Activated T-helper 1 cell treated with Interleukin-2 at 50 U/mL for 16 hours (primary cell): ENCODE measurements at places on chromosomes 3 and 15.

- no peak for DNase-seq
Measured at GRCh38 chr3:134384963-134385362, 10.7 kb upstream of the AMOTL2 start.

- DNase-seq, result no peak
Measured at GRCh38 chr15:43270676-43271306, 4.1 kb upstream of the TGM5 start.

GRCh38 chr15:63040509-63040908, 2.0 kb upstream of the TPM1 start:
- DNase-seq, result no peak

- no peak for DNase-seq
Measured at GRCh38 chr3:114504941-114505628, 211.3 kb downstream of the TIGIT start.

DNA sequence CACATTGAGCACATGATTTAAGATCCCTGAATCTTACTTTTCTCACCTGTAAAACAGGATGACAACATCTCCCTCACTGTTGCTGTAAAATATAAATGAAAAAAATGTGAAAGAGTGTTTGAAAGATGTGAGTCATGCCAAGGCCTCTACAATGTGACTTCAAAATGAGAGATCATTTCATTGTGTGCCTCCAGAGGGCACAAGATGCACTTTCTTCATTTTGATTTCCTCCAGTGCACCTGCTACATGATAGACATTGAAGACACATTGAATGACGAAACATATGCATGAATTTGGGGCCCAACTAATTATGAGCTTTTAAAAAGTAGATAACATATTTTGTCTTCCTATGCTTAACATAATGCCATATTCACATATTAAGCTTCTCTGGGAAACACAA, 170.3 kb downstream of the MOBP start:
- no peak for DNase-seq

GRCh38 chr3:78882251-78882650, 885.5 kb downstream of the ROBO1 start:
- DNase-seq, result no peak

DNA sequence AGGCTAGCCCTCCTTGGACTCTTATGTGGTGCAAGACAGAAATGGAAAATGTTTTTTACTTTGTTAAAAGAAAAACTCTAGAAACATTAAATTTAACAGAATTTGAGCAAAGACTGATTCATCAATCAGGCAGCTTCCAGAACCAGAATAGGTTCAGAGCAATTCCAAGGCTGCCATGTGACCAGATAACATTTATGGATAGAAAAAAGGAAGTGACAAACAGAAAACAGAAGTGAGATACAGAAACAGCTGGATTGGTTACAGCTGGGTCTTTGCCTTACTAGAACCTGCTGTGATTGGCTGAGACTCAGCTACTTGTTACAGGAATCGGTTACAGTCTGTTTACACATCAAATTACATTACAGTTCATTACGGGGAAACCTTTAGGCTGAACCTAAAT, 22.5 kb upstream of the OTOL1 start:
- no peak for DNase-seq

- DNase-seq, result no peak
Measured at GRCh38 chr3:141237701-141238521, 6.3 kb downstream of the PXYLP1 start.

- no peak for DNase-seq
Measured at GRCh38 chr15:70271422-70272088, 173.8 kb upstream of the TLE3 start.

DNA sequence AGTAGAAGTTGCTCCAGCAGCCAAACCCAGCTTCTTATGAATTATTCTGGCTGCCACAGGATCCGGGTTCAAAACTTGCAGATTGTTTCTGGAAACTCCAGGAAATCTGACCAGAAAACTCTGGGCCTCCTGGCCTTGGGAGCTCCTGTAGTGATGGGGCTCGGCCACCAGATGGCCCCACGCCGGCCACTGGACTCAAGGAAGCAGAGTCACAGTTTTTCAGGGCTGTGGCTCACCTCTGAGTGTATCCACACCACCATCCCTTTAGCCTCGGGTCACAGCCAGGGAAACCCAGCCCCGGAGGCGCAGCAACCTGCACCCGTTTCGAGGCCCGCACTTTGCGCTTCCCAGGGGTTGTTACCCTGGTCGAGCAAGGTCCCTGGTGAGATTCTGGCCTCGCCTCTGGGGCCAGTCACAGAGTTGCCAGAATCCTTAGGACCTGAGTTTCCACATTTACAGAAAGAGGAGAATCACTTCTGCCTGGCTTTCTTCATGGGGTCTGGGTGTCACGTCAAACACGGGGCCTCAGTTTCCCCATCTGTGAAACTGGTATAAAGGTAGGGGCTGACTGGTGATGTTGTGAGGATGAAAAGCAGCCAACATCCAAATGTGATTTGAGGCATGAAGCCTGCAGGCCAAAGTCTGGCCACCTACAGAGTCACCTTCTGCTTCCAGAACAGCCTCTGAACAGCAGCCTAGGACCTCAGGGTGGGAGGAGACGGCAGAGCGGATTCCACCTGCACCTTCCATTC, 53.5 kb upstream of the LCTL start:
- no peak for DNase-seq

DNA sequence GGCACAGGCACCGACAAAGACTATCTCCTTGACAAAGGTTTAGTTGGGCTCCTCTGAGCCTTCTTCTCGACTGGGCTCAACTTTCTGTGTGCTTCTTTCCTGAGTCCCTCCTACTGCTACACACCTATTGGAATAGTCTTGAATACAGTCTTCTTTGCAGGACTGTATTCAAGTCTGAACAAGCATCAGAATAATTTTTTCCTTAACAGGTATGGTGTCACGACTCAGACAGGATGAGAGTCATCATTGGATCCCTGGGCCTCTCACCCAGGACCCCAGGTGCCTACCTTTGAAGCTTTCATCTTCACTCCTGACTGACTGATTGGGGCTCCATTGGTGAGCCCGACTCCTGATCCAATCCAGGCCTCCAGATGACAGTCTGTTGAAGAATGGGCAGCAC, 66.3 kb downstream of the CRYGS start:
- no peak for DNase-seq

GRCh38 chr3:30511524-30512251, 94.7 kb upstream of the TGFBR2 start:
- DNase-seq, result no peak

DNA sequence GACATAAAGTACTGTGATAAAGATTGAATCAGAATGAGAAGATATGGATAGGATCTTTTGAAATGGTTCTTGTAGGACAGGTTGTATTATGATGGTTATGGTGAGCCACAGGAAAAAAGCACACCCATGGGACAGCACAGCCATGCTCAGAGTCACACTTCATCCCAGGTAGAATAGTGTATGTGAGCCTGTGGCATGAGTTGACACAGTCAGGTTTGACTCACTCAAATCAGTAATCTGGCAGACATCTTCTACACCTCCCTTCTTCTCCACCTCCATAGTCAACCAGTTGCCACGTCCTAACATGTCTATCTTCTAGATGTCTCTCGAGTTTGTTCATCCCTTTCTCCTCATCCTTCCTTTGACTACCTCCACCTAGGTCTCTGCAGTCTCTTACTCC, 176.0 kb downstream of the RBMS3 start:
- DNase-seq, result no peak

GRCh38 chr15:100710222-100710621, 107.8 kb downstream of the ASB7 start:
- no peak for DNase-seq

- DNase-seq, result no peak
Measured at GRCh38 chr15:87345961-87346360, 910.6 kb downstream of the NTRK3 start.

DNA sequence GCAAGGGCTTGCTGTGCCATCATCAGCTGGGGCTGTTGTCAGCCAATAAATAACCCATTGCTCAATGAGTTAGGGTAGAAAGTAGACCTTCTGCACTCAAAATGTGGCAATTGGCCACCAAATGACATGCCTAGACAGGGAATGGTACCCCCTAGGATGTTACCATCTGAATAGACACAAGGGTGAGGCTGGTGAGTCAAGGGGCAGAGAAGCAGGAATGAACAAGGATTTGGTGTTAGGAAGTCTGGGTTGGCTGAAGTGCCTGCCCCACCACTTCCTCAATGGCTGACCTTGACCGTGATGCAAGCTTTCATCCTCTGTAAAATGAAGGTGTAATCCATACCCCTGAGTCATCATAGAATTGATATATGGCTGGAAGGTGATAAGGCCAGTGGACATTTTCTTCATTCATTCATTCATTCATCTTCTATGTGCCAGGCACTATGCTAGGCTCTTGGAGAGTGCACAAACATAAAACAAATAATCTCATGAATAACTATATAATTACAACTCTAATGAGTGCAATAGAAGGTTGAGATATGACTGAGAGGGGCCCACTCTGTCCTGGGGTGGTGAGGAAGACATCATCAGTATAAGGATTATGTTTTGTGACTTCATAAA, 4.4 kb upstream of the CA12 start:
- no peak for DNase-seq

- DNase-seq, result no peak
Measured at GRCh38 chr3:59809710-59810444, 760.1 kb upstream of the CFAP20DC start.
